ENCODE measurements at places on chromosomes 2 and 18. TPM values are rescaled to one million over a fixed set of nuclear protein-coding genes. Genes with fewer than 3 reads are reported as not detected.

GRCh38 chr2:38248255-38248654, 128.8 kb downstream of the ATL2 start:
- DNase-seq = no peak

RAD51AP2 gene
- total RNA-seq = not detected

DNA sequence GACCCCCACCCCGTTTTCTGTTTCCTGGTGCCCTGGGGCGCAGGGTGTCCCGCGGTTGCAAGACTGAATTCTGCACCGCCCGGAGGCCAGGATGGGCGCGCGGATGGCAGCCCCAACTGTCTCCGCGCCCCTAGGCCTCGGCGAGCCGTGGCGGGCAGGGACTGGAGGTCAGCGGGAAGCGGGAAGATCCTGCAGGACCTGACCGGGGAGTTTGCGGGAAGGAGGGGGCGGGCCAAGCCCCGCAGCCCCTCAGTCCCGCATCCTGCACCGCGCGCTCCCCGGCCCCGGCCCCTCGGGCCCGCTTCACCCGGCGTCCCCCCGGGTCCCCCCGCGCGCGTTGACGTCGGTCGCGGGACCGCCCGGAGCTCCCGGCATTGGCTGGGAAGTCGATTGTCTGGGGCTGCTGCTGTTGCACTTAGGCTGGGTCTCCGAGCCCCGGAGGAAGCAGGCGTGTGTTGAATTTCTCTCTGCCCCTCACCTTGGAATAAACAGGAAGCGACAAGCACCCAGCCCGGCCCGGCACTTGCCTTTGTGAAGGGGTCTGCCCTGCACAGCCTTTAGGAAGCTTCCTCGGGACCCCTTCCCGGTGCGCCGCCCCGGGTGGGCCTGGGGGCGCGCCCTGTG, at the start of gene LDLRAD4:
LDLRAD4 (plus strand) TSS at position 393 of the 624 bp plus-strand sequence.
- no peak for DNase-seq

RNF125 gene
- total RNA-seq = 0.03 TPM

DNA sequence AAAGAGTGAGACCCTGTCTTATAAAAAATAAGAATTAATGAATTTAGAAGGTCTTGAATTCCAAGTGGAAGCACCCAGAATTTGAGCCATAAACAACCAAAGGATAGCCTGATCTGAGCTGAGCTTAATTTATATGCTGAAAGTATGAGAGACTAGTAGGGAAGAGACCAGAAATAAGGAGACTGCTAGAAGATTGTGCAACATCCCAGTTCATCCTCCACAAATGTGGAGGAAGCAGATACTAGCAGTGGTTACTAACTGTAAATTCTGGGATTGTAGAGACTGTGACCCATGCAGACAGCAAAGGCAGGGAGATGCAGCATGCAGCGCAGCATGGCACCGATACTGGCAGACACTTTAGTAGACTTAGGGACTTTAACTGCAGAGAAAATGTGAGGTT, 1.5 kb upstream of the SULT1C2 start:
- no peak for DNase-seq

FAP gene
- not detected for total RNA-seq

DNA sequence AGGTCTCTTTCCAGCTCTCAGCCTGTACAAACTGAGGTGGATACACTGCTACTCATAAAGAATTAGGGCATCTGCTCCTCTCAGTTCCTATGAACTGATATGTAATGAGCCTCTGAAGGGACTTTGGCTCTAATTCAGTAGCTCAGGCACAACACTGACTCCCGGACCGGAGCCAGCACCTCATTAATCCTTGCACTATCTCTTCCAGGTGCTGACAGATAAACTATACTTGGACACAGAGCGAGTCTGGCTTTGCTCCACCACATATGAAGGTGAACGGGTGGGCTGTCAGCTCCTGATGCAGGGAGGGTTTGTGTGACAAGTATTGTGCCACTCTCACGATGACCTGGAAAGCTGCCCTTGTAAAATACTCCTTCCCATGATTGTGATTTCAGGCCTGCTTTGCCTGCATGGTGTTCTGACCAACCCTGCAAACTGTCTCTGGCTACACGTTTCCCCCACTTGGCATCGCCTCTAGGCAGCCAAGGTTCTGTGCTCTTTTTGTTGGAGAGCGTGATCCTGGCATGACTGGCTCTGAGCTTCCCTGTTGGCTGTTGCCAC, 111.6 kb upstream of the LMAN1 start:
- no peak for DNase-seq

SLC14A1 gene
- total RNA-seq = not detected

ALPG gene
- total RNA-seq = not detected

GRB14 gene
- total RNA-seq = 6.0 TPM

DNA sequence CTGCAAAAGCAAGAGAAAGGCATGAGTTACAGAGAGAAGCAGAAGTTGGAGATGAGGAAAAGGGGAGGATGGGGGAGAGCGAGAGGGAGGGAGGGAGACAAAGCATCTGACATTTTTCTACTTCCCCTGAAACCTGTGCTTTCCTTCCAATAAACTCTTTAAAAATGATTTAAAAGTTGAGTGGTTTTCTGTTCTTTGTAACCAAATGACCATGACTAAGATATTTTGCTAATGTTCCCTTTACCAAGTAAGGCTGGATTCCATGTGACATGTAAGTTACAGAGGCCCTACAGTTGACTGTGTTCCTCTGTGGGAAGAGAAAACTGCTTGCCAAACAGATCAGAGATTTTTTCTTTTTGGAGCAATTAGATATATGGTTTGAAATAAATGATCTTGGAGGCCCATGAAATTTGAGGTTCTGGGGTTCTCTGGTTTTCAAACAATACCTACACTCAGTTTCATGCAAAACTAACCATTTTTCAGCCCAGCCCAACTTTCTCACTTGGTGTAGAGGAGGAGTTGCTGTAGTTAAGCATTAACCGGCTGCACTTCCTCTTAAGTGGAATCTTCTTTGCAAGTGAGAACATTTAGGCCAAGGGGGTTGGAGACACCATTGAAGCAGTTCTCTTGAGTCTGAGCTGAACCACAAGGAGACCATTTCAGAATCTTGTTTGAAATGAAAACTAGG, 34.5 kb downstream of the INSIG2 start:
- peak; percentile 73 for DNase-seq

DNA sequence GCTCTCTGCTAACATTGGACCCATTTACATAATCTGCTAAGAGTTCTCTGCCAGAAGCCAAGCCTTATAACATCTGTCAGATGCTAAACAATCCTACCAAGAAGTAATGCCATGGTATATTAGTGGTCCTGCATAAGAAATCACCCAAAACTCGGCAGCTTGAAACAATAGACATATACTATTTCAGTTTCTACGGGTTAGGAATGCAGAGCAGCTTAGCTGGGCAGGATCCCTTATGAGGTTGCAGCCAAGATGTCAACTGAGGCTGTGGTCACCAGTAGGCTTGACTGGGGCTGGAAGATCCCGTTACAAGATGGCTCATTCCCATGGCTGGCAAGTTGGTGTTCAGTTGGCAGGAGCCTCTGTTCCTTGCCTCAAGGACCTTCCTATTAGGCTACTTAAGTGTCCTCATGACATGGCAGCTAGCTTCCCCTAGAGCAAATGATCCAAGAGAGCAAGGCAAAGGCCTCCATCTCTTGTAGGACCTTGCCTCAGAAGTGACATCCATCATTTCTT, 25.1 kb upstream of the SOS1 start:
- no peak for DNase-seq

WDSUB1 gene
- 3.5 TPM for total RNA-seq

- DNase-seq = no peak
Observed at GRCh38 chr2:217327953-217328621, 468.2 kb upstream of the TNP1 start.

DNA sequence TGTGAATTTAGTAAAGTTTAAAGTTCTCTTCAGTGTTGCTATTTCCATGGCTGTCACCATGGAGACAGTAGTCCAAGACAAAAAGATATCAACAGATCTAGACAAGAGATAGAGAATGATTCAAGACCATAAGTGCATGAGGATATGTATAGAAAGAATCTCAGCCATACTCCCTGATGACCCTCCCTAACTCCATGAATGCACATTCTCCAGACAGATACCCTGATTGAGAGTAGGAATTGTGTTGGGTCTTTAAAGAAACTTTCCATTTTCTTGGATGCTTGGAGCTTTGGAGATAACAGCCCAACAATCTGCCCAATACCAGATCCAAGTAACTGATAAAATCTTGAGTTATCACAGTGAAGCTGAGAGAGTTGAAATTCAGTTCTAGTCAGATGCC, 1601.2 kb upstream of the CELF4 start:
- no peak for DNase-seq

DNA sequence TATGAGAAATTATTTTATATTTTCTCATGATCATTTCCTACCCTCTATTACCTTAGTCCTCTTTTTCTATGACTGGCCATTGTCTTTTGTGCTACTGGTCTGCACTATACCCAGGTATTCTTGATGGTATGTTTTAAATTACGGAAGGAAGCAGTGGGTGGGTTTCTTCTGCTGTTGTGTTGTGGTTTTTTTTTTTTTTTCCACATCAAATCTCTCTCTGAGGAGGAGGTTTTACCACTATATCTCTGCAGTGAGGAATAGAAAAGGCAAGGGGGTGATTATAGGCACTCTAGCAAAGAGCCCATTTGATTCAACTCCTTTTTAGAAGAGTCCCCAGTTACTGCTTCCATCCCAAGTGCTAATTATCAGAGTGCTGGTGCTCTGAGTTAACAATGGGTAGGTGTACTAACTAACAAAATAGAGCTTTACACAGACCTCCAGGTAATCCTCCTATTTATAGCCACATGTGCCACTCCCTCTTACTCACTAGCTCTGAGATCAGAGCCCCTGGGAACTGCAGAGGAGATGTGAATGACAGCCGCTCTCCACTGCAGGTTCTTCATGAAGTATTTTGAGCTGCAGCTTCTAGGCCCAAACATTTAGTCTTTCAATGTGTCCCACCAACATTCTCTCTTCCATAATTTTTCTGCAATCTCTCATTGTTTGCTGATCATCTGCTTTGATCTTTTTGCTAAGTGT, 301.6 kb upstream of the GULP1 start:
- DNase-seq = no peak

INPP4A gene
- total RNA-seq = 8.9 TPM

- no peak for DNase-seq
Observed at GRCh38 chr18:59861963-59862819, 37.6 kb upstream of the PMAIP1 start.

GRCh38 chr2:167471332-167471731, 583.1 kb downstream of the XIRP2 start:
- no peak for DNase-seq

GRCh38 chr18:71125581-71125980, 836.7 kb downstream of the SOCS6 start:
- DNase-seq = no peak

DNA sequence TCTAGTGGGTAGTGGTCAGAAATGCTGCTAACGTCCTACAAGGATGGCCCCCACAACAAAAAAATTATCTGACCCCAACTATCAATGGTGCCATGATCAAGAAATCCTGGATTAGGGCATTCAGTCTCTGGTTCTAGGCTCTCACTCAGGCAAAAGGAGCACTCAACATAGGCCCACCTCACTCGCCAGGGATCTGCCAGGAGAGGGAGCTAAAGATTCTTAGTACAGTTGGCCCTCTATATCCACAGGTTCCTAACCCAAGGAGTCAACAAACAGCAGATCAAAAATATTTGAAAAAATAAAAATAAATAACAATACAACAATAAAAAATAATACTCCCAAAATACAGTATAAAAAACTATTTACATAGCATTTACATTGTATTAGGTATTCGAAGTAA, 10.0 kb downstream of the SLC4A5 start:
- peak; percentile 11 for DNase-seq

GRCh38 chr2:42752816-42753813, 10.8 kb downstream of the OXER1 start:
- DNase-seq = no peak

CRYGB gene
- not detected for total RNA-seq

DUSP2 gene
- total RNA-seq = 6.1 TPM

DNA sequence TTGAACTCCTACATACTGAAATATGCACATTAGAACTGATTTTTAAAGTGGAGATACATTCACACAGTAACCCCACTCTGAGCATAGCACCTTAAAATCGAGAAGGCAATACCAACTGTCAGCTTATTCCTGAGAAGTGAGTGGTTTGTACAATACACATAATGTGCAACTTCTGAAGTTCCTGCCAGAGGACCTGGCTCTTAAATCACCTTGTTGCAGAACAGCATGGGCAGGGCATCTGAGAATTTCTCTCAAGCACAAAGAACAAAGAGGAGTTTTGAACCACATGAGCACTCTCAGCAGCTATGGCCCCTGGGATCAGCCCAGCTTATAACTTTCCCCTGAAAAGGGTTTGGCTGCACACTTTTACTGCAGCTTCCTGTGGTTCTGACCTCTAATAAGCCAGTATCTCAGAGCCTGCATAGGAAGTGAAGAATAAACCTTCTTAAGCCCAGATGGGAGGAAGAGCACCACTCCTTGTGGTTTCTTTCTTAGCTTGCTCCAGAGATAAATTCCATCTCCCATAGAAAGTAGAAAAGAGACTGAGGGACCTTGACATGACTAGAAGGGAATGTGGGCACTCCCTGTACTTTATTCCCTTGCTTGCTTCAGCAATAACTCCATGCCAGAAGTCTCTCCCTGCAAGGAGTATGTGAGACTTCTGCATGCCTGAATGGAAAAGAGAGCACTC, 862.3 kb downstream of the SUCLG1 start:
- DNase-seq = no peak

FBXO41 gene
- 0.44 TPM for total RNA-seq

ANKRD53 gene
- not detected for total RNA-seq

DHRS9 gene
- 0.88 TPM for total RNA-seq

GRCh38 chr2:64666810-64667438, 13.2 kb upstream of the SERTAD2 start:
- no peak for DNase-seq

GRCh38 chr2:160555420-160556071, 61.9 kb upstream of the RBMS1 start:
- peak; percentile 25 for DNase-seq

DNA sequence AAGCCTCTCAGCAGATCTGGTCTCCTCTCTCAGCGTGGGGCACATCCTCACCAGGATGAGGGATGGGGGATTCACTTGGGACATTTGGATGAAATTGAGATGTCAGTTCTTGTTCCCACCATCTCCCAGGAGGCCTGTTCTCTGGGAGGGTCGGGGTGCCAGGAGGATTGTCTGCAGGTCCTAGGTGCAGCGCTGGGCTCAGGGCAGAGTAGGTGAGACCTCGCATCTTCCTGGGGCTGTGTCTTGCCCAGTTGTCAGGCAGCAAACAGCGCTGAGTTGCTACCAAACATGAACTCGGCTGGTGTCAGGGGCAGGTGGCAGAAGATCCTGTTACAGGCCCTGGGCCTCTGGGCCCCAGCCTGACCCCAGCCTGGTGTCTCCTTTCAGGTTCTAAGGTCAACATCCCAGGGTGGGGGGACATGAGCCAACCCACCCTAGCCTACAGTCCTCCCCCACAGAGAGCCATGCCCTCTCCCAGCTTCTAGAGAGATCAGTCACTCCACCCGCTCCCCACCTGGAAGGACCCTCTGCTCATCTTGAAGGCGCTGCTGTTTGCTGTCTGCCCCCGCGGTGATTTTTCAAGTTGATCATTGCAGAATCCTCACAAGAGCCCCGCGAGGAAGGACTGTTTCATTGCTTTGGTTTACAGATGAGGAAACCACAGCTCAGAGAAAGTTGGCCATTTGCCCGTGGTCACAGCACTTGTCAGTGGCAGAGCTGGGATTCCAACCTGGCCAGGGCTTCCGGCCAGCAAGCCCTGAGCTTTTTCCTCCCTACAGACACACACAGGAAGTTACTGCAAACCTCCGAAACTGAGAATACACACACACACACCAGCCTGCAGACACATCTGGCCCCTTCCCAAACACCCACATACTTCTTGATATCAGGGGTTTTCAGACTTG, 83.9 kb downstream of the STPG4 start:
- DNase-seq = no peak

All from Caki2 (cell line).